Right cardiac atrium (tissue), 5 donors: ENCODE measurements at places on chromosomes 11 and 22. TPM values are rescaled to one million over a fixed set of nuclear protein-coding genes. Genes with fewer than 3 reads are reported as not detected.

DNA sequence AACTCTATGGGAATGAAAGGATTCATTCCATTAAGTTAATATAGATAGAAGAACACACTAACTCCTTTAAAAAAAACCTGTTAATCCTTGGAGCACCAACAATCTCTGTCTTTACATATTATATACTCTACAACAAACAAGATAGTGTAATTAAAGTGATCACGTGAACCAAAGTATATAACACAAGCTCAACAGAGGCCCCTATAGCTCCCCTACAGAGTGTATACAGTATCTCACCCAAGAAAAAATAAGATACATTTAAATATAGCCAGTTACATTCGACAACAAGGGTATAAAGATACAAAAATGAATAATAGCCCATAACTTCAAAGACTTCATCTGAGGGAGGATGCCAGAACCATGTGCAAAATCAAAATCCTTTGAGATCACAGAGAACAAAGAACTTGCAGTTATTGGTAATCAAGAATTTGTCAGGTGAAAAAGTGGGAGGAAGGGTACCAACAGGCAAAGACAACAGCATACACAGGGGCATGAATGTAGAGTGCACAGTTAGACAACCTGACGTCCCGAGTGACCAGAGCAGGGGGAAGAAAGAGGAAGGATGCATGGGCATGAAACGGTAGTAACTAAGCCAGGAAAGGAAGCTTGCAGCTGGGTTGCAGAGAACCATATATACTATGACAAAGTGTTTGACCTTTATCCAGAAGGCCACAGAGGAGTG lies 4.7 kb downstream of the FCHSD2 start:
- DNase-seq, result no peak

DNA sequence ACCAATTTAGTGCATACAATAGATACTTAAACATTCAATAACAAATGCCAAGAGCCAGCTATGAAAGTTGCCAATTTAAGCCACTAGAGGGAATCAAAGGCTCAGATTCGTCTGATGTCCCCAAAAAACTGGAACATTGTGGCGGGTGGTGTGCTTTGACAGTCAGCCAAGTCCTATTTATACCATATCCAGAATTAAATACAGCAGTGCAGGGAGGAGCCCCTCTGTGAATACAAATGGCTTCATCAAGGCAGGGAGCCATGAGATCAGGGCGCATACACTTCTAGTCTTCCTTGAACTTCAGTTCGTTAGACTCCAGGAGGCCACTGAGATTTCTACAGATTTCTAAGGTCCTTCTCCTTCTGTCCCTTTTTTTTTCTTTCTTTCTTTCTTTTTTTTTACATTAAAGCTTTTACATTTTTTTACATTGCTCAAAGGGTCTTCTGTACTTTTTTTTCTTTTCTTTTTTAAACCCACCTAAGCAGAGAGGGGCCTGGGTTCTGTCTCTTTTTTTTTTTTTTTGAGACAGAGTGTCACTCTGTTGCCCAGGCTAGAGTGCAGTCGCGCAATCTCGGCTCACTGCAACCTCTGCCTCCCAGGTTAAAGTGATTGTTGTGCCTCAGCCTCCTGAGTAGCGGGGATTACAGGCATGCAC lies 41.5 kb upstream of the HSPA8 start:
- DNase-seq, result peak; percentile 63

DNA sequence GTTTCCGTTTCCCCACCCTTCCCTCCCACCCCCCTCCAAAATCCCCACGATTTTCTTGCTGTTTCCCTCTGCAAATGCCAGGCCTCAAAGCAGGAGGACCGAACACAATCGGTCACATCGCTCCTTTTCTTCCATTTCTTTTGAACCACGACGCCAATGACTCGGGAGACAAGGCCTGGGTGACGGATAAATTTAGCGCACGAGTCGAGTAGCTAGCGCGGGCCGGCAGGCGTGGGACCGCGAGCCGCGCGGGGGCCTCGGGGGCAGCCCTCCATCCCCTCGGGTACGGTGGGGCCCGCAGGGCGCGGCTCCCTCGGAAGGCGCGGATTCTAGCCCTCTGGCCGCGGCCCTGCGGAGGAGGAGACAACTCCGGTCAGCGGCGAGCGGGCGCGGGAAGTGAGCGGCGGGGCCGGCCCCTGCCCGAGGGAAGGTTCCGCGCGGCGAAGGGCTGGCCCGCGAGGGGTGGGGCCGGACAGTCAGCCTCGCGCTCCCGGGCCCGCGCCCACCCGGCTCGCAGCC lies 414 bp downstream of the JOSD1 start:
- peak; percentile 92 for DNase-seq

CFAP300 gene
- total RNA-seq, result 1.6 TPM

DNA sequence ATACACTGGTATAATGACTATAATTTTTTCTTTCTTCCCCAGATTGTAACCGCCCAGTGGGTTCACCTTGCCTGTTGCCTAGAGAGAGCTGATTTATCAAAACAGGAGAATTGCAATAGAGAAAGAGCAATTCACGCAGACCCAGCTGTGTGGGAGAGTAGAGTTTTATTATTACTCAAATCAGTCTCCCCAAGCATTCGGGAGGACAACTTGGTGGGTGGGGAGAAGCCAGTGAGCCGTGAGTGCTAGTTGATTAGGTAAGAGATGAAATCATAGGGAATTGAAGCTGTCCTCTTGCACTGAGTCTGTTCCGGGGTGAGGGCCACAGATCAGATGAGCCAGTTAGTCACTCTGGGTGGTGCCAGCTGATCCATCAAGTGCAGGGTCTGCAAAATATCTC lies 73.2 kb downstream of the SLC35F2 start:
- no peak for DNase-seq

KLHDC7B gene
- total RNA-seq, result 0.09 TPM

FGF4 gene
- not detected for total RNA-seq

RBMXL2 gene
- not detected for total RNA-seq
